CD8-positive, alpha-beta memory T cell (primary cell): ENCODE measurements at places on chromosomes 4 and X.

DNA sequence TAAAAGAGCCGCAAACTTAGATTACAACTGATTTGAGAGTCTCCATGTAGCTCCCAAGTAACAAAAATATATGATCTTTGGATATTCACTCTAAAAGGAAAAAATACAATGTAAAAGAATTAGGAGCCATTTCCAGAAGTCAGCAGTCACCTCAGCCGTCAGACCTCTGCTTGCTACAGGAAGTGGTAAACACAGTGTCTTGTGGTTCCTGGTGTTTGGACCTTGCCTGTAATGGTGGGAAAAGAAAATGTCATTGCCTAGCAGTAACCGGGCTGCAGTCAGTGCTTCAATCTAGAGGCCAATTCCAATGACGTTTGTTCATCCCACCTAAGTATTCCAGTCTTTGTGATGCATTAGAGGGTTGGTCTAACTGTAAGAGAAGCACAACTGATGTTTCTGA is 28.9 kb upstream of the SMIM31 start:
- H3K4me3 ChIP-seq = no peak overlapping the region
- H3K36me3 ChIP-seq = no peaks in the 10 kb centered on the region
- H3K27me3 ChIP-seq = peaks cover 5% of the 10 kb centered on the region
- no peak for DNase-seq
- H3K4me1 ChIP-seq = peaks cover 3% of the 10 kb centered on the region
- no peak overlapping the region for H3K27ac ChIP-seq

DNA sequence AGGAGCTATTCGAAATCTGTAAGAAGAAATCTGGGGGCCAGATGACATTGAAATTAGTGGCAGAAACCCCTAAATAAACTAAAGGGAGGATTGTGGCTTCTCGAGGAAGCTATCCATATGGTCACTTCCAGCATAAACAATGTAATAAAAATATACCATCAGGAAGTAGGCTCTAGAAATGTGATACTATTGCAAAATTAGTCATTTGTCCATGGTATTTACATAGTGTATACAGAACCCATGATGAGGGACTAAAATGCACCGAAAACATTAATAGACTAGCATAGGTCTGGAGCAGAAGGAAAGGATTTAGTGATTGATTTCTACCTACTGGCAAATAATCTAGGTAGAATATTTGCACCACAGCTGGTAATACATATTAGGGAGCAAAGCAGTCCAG is 1344.0 kb downstream of the FSTL5 start:
- no peaks in the 10 kb centered on the region for H3K36me3 ChIP-seq
- H3K4me1 ChIP-seq = no peaks in the 10 kb centered on the region
- no peaks in the 10 kb centered on the region for H3K27me3 ChIP-seq
- DNase-seq = no peak
- H3K4me3 ChIP-seq = no peak overlapping the region
- H3K27ac ChIP-seq = no peak overlapping the region

DNA sequence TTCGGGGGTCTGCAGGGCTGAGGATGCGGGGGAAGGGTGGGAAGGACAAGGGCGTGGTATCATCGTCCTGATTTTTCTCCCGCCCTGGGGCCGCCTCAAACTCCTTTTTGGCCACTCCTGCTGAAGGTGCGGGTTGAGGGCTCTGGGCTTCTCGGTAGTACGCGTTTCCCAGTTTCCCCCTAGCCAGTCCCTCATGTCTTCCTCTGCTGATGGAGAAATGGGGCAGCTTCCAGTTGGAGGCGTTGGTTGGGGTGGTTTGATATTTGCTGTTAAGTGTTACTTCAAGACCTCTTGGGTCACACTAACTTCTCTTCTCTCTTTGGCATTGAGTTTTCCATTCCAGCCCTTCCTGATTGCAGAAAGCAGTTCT is 482 bp downstream of the GSTCD start:
- H3K27ac ChIP-seq = peak overlapping the region; percentile 84
- peak overlapping the region; percentile 96 for H3K4me3 ChIP-seq
- no peaks in the 10 kb centered on the region for H3K36me3 ChIP-seq
- peaks cover 32% of the 10 kb centered on the region for H3K4me1 ChIP-seq
- no peaks in the 10 kb centered on the region for H3K27me3 ChIP-seq
- DNase-seq = no peak

DNA sequence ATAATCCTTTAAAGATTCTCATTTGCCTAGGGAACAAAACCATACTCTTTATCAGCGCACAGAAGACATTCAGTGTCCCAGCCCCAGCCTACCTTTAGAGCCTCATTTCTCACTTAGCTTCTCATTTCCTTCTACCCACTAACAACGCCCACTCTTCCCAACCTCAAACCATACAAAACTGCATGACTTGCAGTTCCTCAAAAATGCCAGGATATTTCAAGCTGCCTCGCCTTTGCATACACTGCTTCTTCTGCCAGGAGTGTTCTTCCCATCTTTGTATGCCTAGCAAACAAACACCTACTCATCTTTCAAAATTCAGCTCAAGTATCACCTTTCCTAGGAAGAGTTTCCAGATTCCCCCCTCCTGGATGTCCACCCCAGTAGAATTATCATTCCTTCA is 129.9 kb upstream of the ADGRL3 start:
- DNase-seq = no peak
- H3K4me1 ChIP-seq = no peaks in the 10 kb centered on the region
- H3K27ac ChIP-seq = no peak overlapping the region

DNA sequence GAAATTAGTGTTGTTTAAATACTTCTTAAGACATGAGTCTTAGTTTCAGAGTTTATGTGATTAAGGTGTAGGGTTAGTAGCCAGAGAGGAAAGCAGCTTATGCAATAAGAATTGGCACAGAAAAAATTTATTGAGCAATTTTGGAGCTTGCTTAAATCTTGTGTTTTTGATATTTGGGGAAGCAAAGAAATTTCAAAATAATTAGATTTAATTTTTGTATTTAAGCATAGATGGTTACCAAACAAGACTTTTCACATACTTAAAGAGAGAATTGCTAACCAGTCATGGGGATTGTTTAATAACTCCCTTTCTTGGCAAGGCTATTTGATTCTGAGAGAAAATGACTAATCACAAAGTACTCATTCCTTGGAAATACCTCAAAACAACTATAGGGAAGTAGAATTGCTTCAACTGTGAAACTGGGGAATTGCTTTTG is 202.0 kb upstream of the GRID2 start:
- DNase-seq = no peak
- H3K27ac ChIP-seq = no peak overlapping the region
- H3K4me1 ChIP-seq = no peaks in the 10 kb centered on the region
- no peaks in the 10 kb centered on the region for H3K36me3 ChIP-seq

DNA sequence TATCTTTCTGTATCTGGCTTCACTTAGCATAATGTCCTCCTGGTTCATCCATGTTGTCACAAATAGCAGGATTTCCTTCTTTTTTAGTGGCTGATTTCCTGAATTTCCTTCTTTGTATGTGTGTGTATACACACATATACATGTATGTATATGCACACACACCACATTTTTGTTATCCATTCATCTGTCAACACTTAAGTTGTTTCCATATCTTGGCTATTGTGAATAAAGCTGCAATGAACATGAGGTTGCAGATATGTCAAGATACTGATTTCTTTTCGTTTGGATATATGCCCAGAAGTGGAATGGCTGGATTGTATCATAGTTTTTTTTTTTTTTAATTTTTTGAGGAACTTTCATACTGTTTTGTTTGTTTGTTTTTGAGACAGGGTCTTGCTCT is 76.2 kb downstream of the WNK3 start:
- DNase-seq = no peak
- no peak overlapping the region for H3K4me3 ChIP-seq
- H3K27ac ChIP-seq = no peak overlapping the region
- no peaks in the 10 kb centered on the region for H3K27me3 ChIP-seq
- no peaks in the 10 kb centered on the region for H3K4me1 ChIP-seq

DNA sequence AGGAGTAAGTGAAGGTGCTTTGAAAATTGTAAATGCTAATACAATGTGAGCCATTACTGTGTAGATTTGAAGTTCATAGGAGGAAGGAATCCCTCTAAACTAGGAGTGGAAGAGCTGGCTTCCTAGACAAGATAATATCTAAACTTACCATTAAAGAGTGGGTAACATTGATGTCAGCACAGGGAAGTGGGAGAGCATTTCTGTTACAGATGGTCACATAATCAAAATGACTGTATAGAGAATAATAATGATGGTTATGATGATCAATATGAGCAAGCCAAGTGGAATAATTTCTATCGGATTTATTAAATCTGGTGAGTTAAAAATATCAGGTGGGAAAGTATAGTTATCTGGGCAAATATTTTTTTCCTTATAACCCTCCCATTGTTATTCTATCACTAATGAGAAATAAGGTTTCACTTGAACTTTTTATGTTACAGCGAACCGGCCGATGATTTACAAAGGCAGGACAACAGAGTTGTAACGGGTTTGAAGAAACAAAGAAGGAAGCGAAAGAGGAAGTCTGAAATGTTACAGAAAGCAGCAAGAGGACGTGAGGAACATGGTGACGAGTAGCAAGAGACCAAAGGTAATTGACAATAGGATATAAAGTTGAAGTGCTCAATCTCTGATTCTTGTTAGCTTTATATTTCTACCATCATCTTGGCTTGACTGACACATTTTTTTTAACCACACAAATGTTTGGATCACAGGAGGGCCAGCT is 43.5 kb downstream of the FMR1NB start:
- no peaks in the 10 kb centered on the region for H3K36me3 ChIP-seq
- no peaks in the 10 kb centered on the region for H3K27me3 ChIP-seq
- no peak overlapping the region for H3K4me3 ChIP-seq
- no peaks in the 10 kb centered on the region for H3K4me1 ChIP-seq
- H3K27ac ChIP-seq = no peak overlapping the region

GRCh38 chr4:48329976-48330375 is 11.4 kb upstream of the SLAIN2 start:
- DNase-seq = no peak
- no peaks in the 10 kb centered on the region for H3K36me3 ChIP-seq
- no peak overlapping the region for H3K4me3 ChIP-seq
- no peak overlapping the region for H3K27ac ChIP-seq
- H3K4me1 ChIP-seq = no peaks in the 10 kb centered on the region

GRCh38 chr4:123821861-123822260 is 425.3 kb downstream of the SPRY1 start:
- no peaks in the 10 kb centered on the region for H3K36me3 ChIP-seq
- no peak for DNase-seq
- H3K27ac ChIP-seq = no peak overlapping the region
- no peak overlapping the region for H3K4me3 ChIP-seq
- no peaks in the 10 kb centered on the region for H3K4me1 ChIP-seq
